T-helper 1 cell treated with Interleukin-12 subunit alpha and Interleukin-12 subunit beta and Interleukin-4 antibody, amounts not matched to agents 30 ng/mL and 1 ng/mL, for 36 hours (primary cell): ENCODE measurements at places on chromosomes 16 and 17. TPM values are rescaled to one million over a fixed set of nuclear protein-coding genes. Genes with fewer than 3 reads are reported as not detected.

Gene ANKFN1
- not detected in 2 replicates for total RNA-seq

Gene SLC2A4
- 0.12 TPM in 1 of 2 replicates, not detected in the other for total RNA-seq

Gene CDK3
- total RNA-seq = 7.6 and 7.9 TPM in 2 replicates

Gene NTHL1
- total RNA-seq = 24.2 and 31.1 TPM in 2 replicates

Gene DPH1
- 48.8 and 52.3 TPM in 2 replicates for total RNA-seq

Gene CDH8
- not detected in 2 replicates for total RNA-seq

Gene CRYBA1
- not detected in 2 replicates for total RNA-seq

Gene TLCD2
- 0.17 and 0.20 TPM in 2 replicates for total RNA-seq

Gene GAS7
- total RNA-seq = not detected in 2 replicates

Gene CSH2
- total RNA-seq = not detected in 2 replicates

Gene SLC16A6
- 4.9 and 5.1 TPM in 2 replicates for total RNA-seq

Gene SLFN12
- 17.3 and 19.4 TPM in 2 replicates for total RNA-seq

Gene STAC2
- total RNA-seq = not detected in 2 replicates

Gene MT3
- total RNA-seq = 2.5 and 5.0 TPM in 2 replicates

Gene LRRC37A
- total RNA-seq = 2.3 and 3.5 TPM in 2 replicates

Gene CES1
- not detected in 2 replicates for total RNA-seq

Gene SLC6A4
- 0.05 TPM in 1 of 2 replicates, not detected in the other for total RNA-seq

Gene AOC2
- 2.6 TPM in 2 replicates for total RNA-seq
